Adipocyte (in vitro differentiated cells): ENCODE measurements at places on chromosomes 5 and 9.

DNA sequence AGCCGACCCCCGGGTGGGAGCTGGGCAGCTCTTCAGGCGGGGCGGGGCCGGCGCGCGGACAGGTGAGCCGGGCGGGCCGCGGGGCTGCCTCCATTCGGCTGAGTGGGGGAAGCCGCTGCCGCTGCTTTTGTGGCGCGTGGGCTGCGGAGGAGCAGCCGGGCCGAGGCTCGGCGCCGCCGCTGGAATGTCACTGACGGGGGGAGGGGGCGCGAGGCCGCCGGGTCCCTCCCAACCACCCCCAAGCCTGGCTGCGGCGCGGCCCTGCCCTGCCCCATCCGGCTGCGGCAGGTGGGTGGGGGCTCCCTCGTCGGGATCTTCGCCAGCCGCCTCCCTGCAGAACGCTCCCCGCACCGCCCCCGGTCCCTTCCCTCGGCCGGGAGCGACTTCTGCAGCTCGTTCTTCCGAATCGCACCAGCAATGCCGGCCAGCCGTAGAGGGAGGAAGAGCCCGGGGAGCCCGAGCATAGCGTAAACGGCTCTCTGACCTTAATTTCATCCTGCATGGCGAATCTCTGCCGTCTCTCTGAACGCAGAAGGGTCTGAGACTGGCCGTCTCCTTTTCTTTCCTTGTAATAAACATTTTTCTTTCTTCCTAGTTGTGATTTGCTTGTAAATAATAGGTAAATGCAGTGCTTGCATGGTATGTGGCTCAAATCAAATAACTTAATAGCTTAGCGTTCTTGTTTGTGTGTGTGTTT is 505 bp downstream of the SPTAN1 start:
- peak; percentile 64 for DNase-seq

- no peak for DNase-seq
These were observed 1.0 kb downstream of the CSF1R start for GRCh38 chr5:150085191-150085912.

DNA sequence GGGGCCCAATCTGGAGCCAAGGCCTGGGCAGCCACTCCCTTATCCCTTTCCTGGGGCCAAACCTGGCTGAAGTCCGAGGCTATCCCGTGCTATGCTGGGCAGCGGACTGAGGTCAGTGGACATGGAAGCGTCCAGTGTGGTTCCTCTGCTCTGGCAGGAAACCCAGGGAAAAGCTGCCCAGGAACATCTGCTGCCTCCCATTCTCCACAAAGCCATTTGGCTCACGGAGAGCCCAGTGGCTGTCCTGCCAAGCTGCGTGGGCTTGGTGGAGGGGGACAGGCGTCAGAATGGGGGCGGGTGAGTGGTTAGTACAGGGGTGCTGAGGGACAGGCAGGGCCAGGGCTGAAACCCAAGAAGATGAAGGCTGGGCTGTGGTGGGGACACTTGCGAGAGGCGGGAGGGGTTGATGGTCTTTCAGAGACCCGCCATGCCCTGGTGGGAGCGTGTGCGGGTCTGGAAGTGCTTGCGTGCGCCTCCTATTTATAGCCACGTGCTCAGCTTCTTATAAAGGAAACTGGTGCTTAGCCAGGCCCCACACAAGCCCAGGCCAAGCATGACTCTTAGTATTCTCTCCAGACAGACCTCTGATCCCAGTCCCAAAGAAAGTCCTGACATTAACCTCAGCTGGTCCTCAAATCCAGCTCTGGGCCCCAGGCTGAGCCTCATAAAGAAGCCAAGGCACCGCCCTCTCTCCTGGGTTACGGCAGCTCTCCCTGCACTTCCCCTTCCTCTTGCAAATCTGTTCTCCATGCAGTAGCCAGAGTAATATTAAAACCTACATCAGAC is 9.4 kb upstream of the SLC6A7 start:
- DNase-seq, result no peak

- DNase-seq, result peak; percentile 14
These were observed 344.8 kb downstream of the ARRDC3 start for GRCh38 chr5:91038180-91038808.

DNA sequence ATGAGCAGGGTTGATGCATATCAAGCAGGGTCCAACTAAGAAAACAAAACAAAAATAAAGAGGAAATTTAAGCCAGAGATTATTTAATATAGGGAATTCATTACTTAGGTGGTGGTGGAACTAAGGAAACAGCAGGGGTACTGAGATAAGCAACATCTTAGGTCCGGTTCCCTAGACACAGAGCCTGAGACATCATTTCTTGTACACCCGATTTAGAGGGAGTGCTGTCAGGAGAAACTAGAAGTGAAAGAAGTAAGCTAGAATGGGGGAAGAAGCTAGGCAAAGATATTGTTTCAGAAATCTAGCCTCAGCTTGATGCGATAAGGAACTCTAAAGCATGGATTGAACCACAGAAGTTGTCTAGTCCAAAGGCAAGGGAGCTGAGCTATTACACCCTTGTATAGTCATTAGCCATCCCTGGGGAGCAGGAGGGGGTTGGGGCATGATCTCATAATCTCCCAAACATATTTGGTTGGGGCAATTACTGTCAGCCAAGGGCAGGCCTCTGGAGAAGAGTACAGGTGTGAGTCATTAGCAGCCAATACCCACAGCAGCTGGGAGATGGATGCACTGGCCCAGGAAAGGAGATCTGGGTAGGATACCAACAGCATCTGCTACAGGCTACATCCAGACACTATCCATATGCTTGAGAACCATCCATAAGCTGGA is 194.5 kb downstream of the ARL15 start:
- DNase-seq, result no peak
